Stomach (tissue), 19 donors: ENCODE measurements at places on chromosomes 1 and 21. TPM values are rescaled to one million over a fixed set of nuclear protein-coding genes. Genes with fewer than 3 reads are reported as not detected.

- no peaks in the 10 kb centered on the region for H3K36me3 ChIP-seq
- H3K27ac ChIP-seq = no peak overlapping the region
- H3K27me3 ChIP-seq = no peaks in the 10 kb centered on the region
- H3K4me1 ChIP-seq = no peaks in the 10 kb centered on the region
Observed at GRCh38 chr1:87638636-87639035, 310.0 kb downstream of the LMO4 start.

DNA sequence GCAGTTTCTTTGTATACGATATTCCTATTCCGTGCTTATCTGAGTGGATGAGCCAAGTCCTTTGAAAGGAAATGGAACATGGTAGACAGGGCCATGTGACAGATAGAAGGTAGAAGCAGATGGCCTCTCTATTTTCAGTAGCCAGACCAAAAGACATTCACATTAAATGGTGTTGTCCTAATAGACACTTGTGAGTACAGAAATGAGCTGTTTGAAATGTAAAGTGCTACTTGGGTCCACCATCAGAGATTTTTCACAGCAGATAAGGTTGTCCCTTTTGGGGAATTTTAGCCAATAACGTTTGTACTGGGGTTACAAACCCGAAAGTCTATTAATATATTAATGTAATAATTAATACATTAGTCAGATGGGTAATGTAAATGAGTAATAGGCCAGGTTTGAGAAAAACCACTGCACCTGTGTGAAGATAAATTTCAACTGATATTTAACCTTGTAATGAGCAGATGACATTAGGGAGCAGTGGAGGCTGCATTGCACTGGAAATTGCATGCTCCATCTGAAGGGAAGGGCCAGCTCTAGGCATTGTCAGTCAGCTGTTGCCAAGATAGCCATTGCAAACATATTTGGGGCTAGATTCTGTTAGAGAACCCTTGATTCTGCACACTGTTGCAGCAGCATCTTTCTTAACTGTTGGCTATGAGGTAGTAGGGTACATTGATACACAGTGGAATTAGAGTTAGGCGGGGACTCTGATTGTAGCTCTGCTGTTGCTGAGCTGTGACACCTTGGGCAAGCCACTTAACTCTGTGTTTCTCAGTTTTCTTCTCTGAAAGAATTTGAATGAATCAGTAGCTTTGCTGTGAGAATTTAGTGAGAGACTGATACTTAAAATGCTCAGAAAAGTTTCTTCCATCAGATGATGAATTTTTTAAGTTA is 43.8 kb downstream of the FGGY start:
- no peak overlapping the region for H3K4me3 ChIP-seq
- H3K27me3 ChIP-seq = no peaks in the 10 kb centered on the region
- H3K4me1 ChIP-seq = no peaks in the 10 kb centered on the region
- no peaks in the 10 kb centered on the region for H3K36me3 ChIP-seq

The AADACL3 gene
- total RNA-seq = not detected

The TSTD1 gene
- total RNA-seq = not detected

The GNG4 gene
- not detected for total RNA-seq
